ENCODE measurements at places on chromosomes 1 and 21. TPM values are rescaled to one million over a fixed set of nuclear protein-coding genes. Genes with fewer than 3 reads are reported as not detected.

- no peak for DNase-seq
- peak overlapping the region; percentile 88 for H3K4me3 ChIP-seq
- peaks cover 34% of the 10 kb centered on the region for H3K4me1 ChIP-seq
- peak overlapping the region; percentile 97 for H3K27ac ChIP-seq
- no peaks in the 10 kb centered on the region for H3K27me3 ChIP-seq
- H3K36me3 ChIP-seq = peaks cover 62% of the 10 kb centered on the region
Measured at GRCh38 chr1:85259912-85260274, 431 bp upstream of the C1orf52 start.

DNA sequence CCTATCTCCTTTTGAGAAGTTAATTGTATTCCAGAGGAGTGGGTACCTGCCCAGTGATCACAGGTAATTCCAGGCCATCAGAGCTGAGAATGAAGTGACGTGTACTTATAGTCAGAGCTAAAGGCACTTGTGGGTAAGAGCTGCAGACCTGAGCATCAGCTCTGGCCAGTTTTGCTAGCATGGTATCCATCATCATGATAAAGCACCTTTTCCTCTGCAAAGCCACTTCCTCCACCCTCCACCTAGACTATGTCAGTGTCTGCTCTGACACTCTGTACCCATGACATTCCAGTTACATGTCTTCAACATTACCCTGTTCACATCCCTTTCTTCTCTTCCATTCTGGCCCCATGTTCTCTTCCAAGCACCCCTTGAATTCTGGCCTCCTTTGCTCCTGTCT is 157.3 kb downstream of the GRIK3 start:
- no peaks in the 10 kb centered on the region for H3K27me3 ChIP-seq
- no peak for DNase-seq
- H3K36me3 ChIP-seq = no peaks in the 10 kb centered on the region
- H3K4me1 ChIP-seq = no peaks in the 10 kb centered on the region
- H3K4me3 ChIP-seq = no peak overlapping the region

DNA sequence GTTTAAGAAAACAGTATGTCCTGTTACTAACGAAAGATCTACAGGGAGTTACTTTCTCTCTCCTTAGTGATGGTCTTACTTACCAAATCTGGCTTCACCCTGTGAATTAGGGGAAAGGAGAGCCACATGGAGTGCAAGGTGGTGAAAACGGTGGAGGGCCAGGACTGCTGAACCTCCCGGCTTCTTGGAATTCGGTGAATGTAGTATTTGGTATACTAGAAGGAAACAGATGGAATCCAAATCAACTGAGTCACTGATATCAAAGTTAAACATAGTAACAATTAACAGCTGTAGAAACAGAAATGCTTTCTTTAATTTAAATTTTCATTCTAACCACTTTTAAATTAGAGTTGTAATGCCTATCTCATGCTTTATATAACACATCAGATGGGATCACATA is 45.7 kb downstream of the ALG14 start:
- peaks cover 6% of the 10 kb centered on the region for H3K4me1 ChIP-seq
- no peak overlapping the region for H3K4me3 ChIP-seq
- no peak overlapping the region for H3K27ac ChIP-seq
- H3K27me3 ChIP-seq = no peaks in the 10 kb centered on the region
- no peak for DNase-seq

- no peaks in the 10 kb centered on the region for H3K4me1 ChIP-seq
- no peaks in the 10 kb centered on the region for H3K27me3 ChIP-seq
- H3K4me3 ChIP-seq = no peak overlapping the region
- DNase-seq = no peak
Measured at GRCh38 chr1:37031429-37031828, 2.9 kb downstream of the GRIK3 start.

DNA sequence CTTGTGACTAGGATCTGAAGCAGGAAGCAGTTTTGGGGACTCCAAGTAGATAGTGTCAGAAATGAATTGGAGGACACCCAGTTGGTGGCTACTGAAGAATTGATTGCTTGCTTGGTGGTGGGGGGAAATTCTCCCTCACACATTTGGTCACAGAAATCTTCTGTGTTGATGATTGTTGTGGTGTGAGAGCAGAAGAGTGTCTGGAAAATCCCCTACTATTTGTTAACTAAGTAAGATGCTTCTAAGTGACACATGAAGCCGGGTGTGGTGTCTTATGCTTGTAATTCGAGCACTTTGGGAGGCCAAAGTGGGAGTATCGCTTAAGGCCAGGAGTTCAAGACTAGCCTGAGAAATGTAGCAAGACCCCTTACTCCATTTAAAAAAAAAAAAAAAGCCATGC is 22.5 kb upstream of the IPP start:
- no peaks in the 10 kb centered on the region for H3K36me3 ChIP-seq
- H3K27ac ChIP-seq = no peak overlapping the region

DNA sequence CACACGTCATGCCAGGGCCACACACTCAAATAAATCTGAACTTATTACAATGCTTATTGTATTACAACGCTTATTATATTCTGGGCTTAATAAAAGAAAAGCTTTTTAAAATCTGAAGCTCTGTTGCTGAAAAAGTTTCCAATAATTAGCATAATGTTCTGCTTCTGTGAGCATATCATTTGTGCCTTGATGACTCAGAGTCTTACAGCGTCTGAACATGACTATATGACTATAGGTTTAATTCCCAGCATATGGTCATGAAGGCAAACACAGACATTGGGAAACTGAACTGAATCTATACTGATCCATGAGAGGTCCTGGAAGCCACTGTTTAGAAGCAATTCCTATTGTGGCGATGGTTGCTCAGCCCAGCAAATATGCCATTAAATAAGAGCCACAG is 66.3 kb downstream of the SIM2 start:
- no peak for DNase-seq
- no peak overlapping the region for H3K27ac ChIP-seq
- no peaks in the 10 kb centered on the region for H3K4me1 ChIP-seq

- H3K27ac ChIP-seq = peak overlapping the region; percentile 76
- no peaks in the 10 kb centered on the region for H3K36me3 ChIP-seq
- no peaks in the 10 kb centered on the region for H3K27me3 ChIP-seq
- DNase-seq = peak; percentile 82
Measured at GRCh38 chr1:54567961-54568360, 19.9 kb downstream of the ACOT11 start.

DNA sequence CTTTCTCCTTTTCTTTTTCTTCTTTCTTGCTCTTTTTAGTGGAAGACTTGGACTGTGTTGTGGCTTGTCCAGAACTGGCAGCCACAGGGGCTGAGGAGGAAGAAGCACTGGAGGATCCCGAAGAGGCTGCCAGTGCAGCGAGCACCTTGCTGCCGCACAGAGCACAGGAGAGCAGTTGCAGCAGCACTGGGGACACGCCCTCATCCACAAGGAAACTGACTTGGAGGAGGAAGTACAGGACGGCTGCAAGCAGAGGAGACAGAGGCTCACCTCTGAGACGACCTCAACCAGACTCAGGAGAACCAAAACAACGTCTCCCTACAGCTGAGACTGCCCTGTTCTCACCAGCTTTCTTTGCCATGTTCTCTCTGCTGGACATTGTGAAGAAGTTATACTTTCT is 88.9 kb downstream of the UBR4 start:
- H3K27ac ChIP-seq = no peak overlapping the region
- peaks cover 93% of the 10 kb centered on the region for H3K36me3 ChIP-seq
- H3K4me1 ChIP-seq = no peaks in the 10 kb centered on the region
- no peak for DNase-seq
- H3K4me3 ChIP-seq = no peak overlapping the region

The NTMT2 gene
- total RNA-seq = not detected

DNA sequence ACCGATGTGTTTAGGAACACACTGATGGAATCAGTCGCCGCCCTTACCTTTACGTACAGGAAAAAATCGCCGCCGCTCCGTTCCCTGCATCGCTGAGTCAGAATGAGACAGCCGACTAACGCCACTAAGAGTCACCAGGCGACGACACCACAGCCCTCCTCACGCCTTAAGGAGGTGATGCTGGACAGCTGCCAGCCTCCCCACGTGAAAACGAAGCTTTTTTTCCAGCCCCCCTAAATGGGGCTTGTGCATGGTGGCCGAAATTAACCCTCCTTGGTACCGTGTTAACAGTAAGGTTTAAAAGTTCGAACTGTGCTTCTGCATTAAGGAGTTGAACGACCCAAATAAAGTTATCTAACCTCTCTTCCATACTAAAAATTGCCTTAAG is 511 bp downstream of the DNTTIP2 start:
- H3K27me3 ChIP-seq = no peaks in the 10 kb centered on the region
- H3K4me1 ChIP-seq = peaks cover 27% of the 10 kb centered on the region
- H3K4me3 ChIP-seq = peak overlapping the region; percentile 96

DNA sequence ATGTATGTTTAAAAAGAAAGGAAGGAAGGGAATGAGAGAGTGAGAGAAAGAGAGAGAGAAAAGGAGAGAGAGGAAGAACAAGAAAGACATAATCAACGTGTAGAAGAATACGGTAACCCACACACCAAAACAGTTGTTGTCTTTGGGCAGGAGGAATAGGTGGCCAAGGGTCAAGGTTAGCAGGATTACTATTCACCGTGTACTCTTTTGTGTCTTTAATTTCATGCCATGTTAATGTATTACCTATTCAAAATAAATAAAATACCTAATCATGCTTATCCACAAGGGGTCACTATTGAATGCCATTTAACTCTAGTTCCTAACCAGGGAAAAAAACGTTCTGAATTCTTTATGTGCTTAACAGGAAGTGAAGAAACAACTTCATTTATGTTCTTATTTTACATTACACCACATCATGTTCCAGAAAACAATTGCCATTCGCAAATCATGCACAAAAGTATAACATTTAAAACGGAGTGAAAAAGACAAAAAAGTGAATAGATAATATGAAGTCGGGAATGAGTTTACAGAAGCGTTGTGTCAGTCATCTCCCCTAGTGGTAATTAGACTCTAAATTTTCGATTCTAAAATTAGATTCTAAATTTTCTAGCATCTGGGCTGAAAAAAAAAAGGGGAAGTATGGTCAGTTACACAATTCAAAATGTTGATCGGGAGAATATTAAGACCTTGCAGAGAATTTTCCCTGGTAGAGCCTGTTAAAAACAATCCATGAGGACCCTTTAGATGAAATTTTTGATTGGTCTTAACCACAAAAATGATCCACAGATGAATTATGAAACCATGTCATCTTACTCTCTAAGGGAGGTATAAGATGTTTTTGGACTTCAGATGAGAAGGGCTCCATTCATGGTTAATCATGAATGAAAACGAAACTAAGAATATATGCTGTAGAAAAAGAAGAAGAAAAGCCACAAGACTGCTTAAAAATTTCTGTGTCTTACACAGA is 700 bp upstream of the KMO start:
- peak overlapping the region; percentile 80 for H3K27ac ChIP-seq
- H3K36me3 ChIP-seq = no peaks in the 10 kb centered on the region
- peak; percentile 91 for DNase-seq
- H3K4me3 ChIP-seq = peak overlapping the region; percentile 74

GRCh38 chr1:175863299-175864050 is 120.1 kb upstream of the TNR start:
- H3K27ac ChIP-seq = no peak overlapping the region
- no peaks in the 10 kb centered on the region for H3K36me3 ChIP-seq
- H3K4me3 ChIP-seq = no peak overlapping the region
- DNase-seq = no peak

- no peak overlapping the region for H3K27ac ChIP-seq
- H3K4me3 ChIP-seq = no peak overlapping the region
- no peak for DNase-seq
- H3K36me3 ChIP-seq = peaks cover 6% of the 10 kb centered on the region
Measured at GRCh38 chr21:43289442-43289841, 120.6 kb downstream of the CRYAA start.

DNA sequence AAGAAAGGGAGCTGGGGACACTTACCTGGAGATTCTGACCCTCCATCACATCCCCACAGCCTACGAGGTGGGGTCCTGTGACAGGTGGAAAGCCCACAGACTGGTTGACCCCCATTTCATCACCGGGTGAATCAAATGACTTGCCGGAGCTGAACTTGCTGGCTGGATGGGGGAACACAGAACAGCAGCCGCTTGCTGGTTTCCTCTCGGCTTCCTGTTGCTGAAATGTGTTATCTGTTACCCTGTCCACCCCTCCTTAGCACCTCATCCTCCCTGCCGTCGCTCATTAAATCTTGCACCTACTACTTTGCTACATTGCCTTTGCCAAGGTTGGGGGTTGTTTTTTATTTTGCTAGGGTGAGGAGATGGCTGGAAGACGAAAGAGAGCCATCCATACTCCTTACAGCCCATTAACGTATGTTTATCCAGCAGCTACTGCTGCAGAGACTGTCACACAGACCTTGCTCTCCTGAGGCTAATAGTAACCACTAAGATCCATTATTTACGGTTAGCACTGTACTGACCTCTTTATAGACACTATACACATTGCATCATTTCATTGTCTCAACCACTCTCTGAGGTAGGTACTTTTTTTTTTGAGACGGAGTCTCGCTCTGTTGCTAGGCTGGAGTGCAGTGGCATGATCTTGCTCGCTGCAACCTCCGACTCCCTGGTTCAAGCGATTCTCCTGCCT is 7.0 kb downstream of the PAFAH2 start:
- H3K27ac ChIP-seq = no peak overlapping the region
- DNase-seq = no peak
- H3K4me1 ChIP-seq = peaks cover 4% of the 10 kb centered on the region
- H3K36me3 ChIP-seq = peaks cover 32% of the 10 kb centered on the region
- H3K4me3 ChIP-seq = no peak overlapping the region

DNA sequence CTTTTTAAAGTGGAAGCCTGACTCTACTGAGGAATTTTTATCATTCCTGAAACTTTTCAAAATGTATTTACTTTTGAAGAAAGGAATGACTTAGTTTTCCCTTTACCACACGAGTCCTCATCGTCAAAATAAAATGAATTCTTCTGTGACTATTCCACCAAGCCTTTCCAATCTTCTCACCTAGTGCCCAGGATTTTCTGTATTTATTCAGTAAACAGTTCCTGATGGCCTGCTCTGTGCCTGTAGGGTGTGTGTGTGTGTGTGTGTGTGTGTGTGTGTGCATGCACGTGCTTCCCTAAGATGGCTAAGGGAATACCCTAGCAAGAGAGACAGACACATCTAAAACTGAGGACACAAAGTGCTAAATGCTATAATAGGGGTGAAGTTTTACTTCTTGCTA is 395.0 kb upstream of the USP24 start:
- H3K27me3 ChIP-seq = no peaks in the 10 kb centered on the region
- no peaks in the 10 kb centered on the region for H3K36me3 ChIP-seq
- H3K4me3 ChIP-seq = no peak overlapping the region
- H3K27ac ChIP-seq = no peak overlapping the region
- H3K4me1 ChIP-seq = peaks cover 5% of the 10 kb centered on the region

GRCh38 chr1:94296018-94296417 is 58.6 kb upstream of the ARHGAP29 start:
- no peaks in the 10 kb centered on the region for H3K27me3 ChIP-seq
- no peak overlapping the region for H3K4me3 ChIP-seq
- peaks cover 15% of the 10 kb centered on the region for H3K4me1 ChIP-seq
- H3K27ac ChIP-seq = no peak overlapping the region

DNA sequence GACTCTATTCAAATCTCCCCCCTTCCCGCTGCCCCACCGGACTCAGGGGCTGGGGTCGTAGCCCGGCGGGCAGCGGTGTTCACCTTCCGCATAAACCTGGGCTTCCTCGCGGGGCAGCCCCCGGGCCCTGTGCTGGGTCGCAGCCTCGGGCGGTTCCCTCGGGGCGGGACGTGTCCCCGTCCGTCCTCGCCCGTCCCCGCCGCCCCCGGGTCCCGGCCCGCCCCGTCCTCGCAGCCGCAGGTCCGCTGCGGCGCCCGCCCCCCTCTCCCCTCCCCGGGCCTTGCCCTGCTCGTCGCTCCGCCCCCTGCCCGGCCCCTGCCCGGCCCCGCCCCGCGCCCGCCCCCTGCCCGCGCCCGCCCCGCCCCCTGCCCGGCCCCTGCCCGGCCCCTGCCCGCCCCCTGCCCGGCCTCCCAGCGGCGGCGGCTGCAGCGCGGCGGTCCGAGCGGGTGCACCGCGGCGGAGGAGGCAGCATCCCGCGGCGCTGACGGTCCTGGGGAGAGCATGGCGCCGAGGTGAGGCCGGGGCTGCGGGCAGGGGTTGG is at the start of gene COL18A1:
TSS of gene COL18A1 (plus strand) at position 436 of the 541 bp plus-strand sequence. CDS start at position 502, 66 bp downstream.
- H3K4me3 ChIP-seq = peak within 1 kb of the TSS; percentile 74
- DNase-seq = peak; percentile 25
- H3K4me1 ChIP-seq = no peaks in the 10 kb centered on the region
- peaks cover 5% of the 10 kb centered on the region for H3K36me3 ChIP-seq

Data from MCF 10A (cell line).